ENCODE measurements at places on chromosomes 2 and 18.

DNA sequence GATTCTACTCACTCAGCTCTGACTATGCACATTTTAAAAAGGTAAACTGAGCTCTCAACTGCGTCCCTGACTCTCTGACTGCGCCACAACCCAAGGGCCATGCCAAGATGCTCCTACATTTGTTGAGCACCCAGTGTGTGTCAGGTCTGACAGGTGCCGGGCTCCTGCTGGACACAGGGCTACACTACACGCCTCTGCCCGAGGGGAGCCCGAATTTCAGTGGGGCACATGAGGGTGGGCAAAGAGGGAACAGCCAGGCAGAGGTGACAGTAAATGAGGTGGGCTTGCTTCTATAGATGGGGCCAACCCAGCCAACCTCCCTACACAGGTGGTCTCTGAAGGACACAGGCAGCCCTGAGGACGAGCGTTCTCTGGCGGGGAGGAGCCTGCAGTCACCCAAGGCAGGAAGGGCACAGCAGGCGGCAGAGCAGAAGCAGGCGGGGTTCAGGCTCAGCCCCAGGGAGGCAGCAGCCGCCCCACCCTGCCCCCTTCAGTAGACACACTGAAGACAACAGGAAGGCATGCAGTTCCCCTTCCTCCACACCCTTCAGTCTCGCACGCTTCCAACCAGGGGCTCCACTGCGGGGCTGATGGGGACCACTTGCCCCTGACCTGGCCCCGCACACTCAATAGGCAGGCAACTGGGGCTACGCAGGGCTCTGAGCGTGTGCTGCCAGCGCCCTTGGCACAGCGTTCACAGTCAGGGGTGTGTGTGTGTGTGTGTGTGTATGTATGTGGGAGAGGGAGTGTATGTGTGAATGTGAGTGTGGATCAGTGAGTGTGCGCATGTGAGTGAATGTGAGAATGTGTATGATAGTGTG, 98.4 kb downstream of the UXS1 start:
- DNase-seq, result no peak

- DNase-seq, result no peak
These were observed 43.1 kb upstream of the LONRF2 start for GRCh38 chr2:100365434-100365833.

GRCh38 chr2:240306185-240306584, 129.3 kb upstream of the GPC1 start:
- no peak for DNase-seq

DNA sequence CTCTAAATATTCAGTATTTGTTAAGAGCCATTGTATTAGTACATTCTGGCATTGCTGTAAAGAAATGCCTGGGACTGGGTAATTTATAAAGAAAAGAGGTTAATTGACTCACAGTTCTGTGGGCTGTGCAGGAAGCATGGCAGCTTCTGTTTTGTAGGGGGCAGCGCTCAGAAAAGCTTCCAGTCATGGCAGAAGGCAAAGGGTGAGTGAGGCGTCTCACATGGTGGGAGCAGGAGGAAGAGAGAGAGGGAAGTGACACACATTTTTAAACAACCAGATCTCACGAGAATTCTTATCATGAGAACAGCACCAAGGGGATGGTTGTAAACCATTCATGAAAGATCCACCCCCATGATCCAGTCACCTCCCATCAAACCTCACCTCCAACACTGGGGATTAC, 13.8 kb upstream of the CCDC102B start:
- DNase-seq, result no peak

DNA sequence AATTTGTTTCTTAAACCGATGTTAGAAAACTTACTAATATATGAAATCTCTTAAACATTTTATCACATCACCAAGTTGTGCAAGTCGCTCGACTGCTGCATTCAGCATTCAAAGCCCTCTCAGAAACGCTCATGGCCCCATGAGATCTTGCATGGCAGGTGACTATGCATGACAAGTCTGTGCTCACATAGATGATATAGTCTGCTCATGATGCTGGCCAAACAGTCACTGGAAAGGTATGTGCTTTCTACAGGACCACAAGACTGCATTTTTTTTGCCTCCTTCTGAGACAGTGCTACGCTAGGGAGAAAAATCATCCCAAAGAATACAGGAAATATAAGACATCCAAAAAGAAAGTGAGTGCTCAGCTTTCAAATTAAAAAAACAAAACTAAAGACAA, 98.3 kb upstream of the ZBTB14 start:
- DNase-seq, result no peak
